CD4-positive, alpha-beta T cell (primary cell): ENCODE measurements at places on chromosomes 4 and X. TPM values are rescaled to one million over a fixed set of nuclear protein-coding genes. Genes with fewer than 3 reads are reported as not detected.

The PAGE2 gene
- not detected for total RNA-seq

The MID1 gene
- total RNA-seq = 0.19 TPM

The ASB11 gene
- total RNA-seq = not detected

The RASL11B gene
- total RNA-seq = 0.31 TPM

The C4orf36 gene
- total RNA-seq = not detected

The PHEX gene
- 0.08 TPM for total RNA-seq

The TEC gene
- total RNA-seq = 2.8 TPM

The GBA3 gene
- not detected for total RNA-seq

The GAGE13 gene
- total RNA-seq = not detected

The CPEB2 gene
- 26.4 TPM for total RNA-seq

The XAGE3 gene
- not detected for total RNA-seq

The SLC39A8 gene
- total RNA-seq = 18.0 TPM

The RBMXL3 gene
- total RNA-seq = not detected

The FHIP1A gene
- 2.4 TPM for total RNA-seq

The ABCG2 gene
- not detected for total RNA-seq

The COL4A5 gene
- total RNA-seq = not detected

The KCNE5 gene
- not detected for total RNA-seq

The NLGN3 gene
- 4.3 TPM for total RNA-seq

The HSD17B11 gene
- total RNA-seq = 36.5 TPM

The ZFP42 gene
- not detected for total RNA-seq

The CXorf65 gene
- 71.9 TPM for total RNA-seq

The ADH7 gene
- total RNA-seq = not detected

The SORCS2 gene
- total RNA-seq = not detected

The OCIAD2 gene
- 77.0 TPM for total RNA-seq
